ENCODE measurements at places on chromosomes 12 and 14. TPM values are rescaled to one million over a fixed set of nuclear protein-coding genes. Genes with fewer than 3 reads are reported as not detected.

GRCh38 chr12:120175537-120175936, 19.0 kb downstream of the GCN1 start:
- DNase-seq, result no peak

The ADCY6 gene
- 79.5 TPM for total RNA-seq

GRCh38 chr12:111761706-111762105, 5.0 kb upstream of the ALDH2 start:
- no peak for DNase-seq

DNA sequence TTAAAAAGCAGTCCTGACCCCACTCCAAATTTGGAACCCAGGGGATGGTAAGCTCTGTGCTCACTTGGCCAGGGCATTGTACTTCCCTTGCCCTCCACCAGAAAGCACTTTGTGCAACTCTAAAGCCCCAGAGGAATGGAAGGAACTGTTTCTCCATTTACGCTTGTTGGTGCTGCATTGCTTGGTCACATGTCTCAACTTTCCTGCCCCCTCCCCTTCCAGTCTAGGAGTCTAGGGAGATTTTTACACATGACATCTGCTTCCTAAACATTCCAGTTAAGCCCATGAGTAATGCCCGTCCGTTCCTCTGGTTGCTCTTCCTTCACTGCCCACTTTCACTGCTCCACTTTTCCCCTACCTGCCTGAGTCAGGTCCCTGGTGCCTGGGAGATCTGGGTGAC, 92.6 kb upstream of the MAP1LC3B2 start:
- DNase-seq, result no peak

The C12orf50 gene
- 0.30 TPM for total RNA-seq

- DNase-seq, result no peak
Measured at GRCh38 chr14:103100281-103101121, 6.0 kb downstream of the EXOC3L4 start.

DNA sequence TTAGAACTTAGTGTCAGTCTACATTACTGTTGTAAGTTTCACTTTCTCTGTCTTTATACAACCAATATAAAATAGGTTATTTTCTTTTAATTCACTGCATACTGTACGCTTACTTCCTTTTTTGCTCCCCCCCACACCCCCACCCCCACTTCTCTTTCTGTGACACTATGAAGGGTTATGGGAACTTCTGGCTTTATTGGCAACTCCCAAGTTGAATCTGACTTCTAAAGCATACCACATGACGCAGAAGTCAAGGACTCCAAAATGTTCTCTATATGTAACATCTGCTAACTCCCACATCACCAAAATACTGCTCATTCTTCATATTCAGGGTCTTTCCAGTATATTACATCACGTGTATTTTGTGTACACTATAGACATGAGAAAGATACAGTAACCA, 81.2 kb upstream of the ATXN7L3B start:
- no peak for DNase-seq

- no peak for DNase-seq
Measured at GRCh38 chr14:44151130-44151820, 355.8 kb downstream of the FSCB start.

DNA sequence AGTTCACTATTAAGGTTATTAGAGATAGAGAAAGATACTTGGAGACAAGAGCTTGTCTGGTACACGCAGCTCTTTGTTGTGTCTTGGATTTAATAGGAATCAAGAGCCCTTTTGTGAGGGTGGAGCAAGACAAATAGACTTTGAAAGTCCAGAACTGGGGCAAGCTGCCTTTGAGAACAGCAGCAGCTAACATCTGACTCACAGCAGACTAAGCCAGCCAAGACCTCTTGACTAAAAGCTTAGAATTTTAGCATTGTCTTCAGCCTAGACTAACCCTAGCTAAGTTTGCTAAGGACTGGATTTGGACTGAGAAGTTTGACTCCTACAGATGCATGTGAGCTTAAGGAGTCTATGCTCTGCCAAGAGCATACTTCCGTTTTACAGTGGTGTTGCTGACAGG, 201.9 kb upstream of the RBM19 start:
- DNase-seq, result no peak

The GLIPR1L2 gene
- 0.40 TPM for total RNA-seq

The PRPH gene
- 0.70 TPM for total RNA-seq

DNA sequence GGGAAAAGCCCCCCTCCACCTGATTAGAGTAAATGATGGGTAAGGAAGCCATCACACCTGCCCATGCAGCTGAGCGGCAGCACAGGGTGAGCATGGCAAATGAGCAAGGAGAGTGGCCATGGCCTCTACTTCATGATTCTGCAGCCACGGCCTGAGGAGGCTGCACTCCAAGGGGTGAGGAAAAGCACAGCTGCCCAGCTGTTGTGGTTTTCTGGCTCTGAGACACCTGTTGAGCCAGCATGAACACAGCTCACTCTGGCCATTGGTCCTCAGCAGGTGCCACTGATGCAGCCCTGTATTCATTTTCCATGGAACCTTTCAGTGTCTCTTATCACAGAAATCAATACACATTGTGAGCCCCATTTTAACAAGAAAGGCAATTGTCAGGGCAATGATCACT, 707.2 kb downstream of the AACS start:
- no peak for DNase-seq

- no peak for DNase-seq
Measured at GRCh38 chr12:13336216-13336615, 139.7 kb downstream of the EMP1 start.

The ARHGEF25 gene
- 43.8 TPM for total RNA-seq

DNA sequence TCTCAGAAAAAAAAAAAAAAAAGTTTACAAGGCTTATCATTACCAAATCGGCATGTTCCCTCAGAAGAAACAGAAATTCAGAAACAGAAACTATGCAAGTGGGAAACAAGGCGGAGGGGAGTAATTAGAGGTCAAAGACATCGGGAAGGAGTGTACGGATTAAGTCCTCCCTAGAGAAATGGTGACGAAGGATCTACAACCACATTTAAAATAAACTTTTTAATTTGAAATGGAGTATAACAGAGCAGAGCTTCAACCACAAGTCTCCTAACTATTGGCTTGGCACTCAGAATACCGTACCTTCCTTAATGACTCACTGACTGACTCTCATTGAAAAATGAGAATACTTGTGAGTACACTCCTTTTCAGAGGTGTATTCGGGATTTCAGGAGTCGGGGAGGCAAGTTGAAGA, 908 bp downstream of the ENTPD5 start:
- DNase-seq, result no peak

The SLC10A1 gene
- total RNA-seq, result not detected

DNA sequence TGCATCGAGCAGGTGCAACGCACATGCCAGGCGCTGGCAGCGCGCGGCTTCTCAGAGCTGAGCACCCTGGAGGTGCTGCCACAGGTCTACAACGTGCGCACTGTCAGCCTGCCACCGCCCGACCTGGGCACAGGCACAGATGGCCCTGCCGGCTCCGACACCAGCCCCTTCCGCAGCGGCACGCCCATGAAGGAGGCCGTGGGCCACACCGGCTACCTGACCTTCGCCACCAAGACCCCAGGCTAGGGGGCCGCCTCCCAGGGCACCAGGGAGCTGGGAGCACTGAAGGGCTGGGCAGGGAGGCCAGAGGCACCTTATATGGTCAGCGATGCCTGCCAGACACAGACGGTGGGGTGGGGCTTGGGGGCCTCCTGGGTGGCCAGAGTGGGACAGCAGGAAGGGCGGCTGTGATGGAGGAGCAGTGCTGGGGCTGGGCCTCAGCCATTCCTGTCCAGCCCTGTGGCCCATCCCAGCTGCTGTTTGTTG, 5.6 kb downstream of the TRMT61A start:
- DNase-seq, result no peak

The PLCZ1 gene
- not detected for total RNA-seq

GRCh38 chr12:27343255-27344000, 10.8 kb downstream of the BMAL2 start:
- no peak for DNase-seq

GRCh38 chr12:9856151-9856550, 13.0 kb downstream of the CLEC2B start:
- DNase-seq, result no peak

GRCh38 chr12:96422192-96422591, 22.0 kb upstream of the CDK17 start:
- DNase-seq, result no peak

DNA sequence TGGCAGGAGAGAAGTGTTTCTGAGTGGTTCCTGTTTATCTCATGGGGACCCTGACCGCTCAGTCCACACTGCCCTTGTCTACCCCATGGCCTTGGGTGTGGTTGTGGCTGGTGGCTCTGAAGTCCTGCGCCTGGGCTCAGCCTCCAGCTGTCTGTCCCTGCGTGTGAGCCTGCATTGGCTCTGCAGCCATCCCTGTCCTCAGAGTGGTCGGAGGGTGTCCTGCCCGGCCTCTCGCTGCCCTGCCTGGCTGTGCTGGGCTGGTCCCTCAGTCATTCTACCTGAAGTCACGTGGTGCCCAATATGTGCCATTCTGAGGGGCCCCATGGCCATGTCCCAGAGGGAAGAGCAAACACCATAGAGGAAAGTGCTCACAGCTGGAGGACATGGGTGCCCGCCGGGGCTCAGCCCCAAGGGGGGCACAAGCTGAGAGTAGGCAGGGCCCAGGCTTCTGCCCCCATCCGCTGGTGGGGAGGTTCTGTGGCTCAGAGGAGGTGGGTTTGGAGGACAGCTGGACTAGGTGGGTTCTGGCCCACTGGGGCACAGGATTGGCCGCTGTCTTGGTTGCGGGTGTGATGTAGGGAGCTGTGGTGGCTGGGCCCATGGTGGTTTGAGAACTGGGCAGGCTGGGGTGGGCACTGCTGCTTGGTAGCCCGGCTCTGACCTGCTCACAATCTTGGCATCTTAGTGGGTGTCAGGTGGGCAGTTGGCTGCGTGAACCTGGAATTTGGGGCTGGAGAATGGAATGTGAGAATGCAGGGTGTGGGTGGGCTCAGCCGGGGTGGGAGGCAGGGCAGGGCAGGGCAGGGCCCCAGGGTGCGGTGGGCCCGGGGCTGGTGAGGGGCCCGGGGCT, 11.6 kb downstream of the TEDC1 start:
- no peak for DNase-seq

DNA sequence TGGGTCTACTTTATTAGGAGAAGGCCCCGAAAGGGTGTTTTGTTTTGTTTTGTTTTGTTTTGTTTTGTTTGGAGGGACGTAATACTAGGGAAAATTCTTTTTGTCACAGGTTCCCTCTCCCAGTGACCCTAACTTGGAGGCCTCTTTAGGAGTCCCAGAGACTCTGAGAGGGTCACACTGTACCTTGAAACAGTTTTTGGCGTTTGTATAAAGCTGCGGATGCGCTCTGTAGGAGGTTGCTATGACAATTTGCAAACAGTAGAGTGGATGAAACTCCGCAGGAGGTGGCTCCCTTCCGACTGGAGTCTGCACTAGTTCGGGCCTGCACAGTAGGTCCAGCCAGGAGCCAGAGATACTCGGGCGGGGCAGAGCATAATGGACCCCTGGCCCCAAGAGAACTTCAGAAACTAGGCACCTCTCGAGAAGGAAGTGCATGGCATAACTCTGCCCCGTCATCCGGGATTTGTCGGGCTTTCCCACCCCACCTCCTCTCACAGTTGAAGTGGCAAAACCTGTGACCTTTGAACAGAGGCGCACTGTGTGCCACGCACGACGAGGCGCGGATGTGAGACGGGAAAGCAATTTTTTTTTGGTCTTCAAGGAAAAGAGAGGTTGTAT, 1.3 kb upstream of the DYRK2 start:
- no peak for DNase-seq

The CLEC9A gene
- total RNA-seq, result not detected

DNA sequence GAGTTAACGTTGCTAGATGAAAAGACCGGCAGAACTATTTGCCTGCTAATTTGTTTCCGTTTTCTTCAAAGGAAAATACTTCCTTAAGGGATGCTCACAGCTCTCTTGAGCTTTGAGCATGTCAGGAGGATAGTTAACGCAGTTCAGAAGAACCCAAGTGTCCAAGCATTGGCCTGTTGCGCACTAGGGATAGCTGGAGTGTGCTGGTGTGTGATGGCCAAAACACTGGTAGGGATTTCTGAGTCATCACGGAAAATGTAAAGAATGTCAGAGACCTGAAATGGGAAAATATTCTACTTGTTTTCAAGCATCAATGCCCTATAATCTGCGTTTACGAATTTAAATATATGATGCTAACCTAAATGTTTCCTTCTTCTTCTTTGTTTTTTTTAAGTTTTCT, 97.8 kb downstream of the VRK1 start:
- DNase-seq, result no peak

DNA sequence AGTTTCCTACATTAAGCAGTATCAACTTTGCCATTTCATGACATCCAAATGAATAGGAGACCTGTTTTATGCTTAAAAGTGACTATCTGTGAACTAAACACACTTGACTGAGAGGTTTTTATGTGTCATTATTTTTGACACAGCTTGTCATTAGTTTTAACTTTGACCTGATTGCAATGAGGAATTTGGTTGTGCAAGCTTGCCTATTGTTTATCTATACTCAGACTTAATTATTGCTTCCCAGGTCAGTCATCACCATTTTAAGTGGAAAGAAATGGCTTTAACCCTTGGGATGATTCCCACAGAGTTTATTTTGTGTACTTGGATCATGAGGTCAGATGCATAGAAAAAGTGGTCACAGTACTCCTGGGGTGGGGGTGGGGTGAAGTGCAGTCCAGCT, 171.0 kb upstream of the PRICKLE1 start:
- no peak for DNase-seq

The ENDOU gene
- not detected for total RNA-seq

GRCh38 chr12:94704452-94705306, 54.3 kb upstream of the TMCC3 start:
- DNase-seq, result no peak

DNA sequence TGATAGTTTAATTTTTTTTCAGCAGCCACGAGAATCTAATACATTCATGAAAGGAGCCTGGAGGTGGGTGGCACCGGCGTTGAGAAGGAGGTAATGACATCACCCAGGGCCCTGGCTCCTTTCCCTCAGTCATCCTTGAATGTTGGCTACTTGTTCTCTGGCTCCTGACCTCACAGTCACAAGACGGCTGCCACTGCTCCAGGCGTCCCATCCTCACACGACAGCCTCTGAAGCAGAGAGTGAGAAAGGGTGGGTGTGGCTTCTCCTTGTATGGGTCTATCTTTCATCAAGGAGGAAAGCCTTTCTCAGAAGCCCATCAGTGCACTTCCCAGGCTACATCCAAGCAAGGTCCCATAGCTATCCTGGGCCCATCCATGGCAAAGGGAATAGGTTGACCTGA, 207.6 kb upstream of the C14orf180 start:
- DNase-seq, result no peak

DNA sequence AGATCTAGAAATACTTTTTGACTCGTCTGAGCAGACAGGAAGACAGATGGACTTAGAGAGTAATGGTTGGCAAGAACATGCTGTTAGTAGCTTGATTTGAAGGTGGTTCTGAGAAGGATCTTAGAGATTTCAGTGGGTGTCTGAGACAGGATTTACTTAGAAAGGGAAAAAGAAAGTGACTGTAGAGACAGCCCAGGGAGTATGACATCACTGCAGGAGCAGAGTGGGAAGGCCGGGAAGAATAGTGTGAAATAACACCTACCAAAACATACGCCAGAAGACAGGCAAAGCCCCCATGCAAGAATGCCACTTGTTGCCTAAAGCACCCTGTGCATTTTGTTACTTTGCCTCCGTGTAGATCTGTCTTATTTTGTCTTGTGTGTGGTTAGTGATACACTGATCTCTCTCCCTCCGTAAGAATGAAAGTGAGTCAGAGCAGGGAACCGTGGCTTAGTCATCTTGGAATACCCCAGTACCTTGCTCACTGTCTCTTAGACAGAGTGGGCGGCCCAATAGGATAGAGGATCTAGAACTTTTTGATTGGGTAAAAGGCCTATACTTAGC, 161.3 kb upstream of the IFNG-AS1 start:
- DNase-seq, result no peak

GRCh38 chr12:105357162-105357691, 26.7 kb downstream of the C12orf75 start:
- no peak for DNase-seq
